NCI-H1092 (cell line): ENCODE measurements at places on chromosomes 1 and 21.

DNA sequence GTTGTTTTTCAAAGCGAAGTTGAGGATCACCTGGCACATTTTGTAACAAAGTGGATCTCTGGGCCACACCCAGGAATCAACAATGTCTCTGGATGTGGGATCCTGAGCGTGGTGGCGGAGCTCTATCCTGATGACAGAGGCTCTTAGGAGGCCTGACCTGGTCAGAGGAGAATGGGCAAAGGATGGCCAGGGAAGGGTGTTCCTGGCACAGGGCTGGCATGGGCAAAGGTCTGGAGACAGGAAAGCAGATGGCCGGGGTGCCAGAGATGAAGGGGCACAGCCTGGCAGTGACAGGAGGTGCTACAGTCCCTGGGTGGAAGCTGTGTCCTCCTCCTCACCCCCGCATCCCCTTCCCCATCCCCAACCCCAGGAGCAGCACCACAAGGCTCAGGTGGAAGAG, 20.0 kb upstream of the MFN2 start:
- DNase-seq: no peak

DNA sequence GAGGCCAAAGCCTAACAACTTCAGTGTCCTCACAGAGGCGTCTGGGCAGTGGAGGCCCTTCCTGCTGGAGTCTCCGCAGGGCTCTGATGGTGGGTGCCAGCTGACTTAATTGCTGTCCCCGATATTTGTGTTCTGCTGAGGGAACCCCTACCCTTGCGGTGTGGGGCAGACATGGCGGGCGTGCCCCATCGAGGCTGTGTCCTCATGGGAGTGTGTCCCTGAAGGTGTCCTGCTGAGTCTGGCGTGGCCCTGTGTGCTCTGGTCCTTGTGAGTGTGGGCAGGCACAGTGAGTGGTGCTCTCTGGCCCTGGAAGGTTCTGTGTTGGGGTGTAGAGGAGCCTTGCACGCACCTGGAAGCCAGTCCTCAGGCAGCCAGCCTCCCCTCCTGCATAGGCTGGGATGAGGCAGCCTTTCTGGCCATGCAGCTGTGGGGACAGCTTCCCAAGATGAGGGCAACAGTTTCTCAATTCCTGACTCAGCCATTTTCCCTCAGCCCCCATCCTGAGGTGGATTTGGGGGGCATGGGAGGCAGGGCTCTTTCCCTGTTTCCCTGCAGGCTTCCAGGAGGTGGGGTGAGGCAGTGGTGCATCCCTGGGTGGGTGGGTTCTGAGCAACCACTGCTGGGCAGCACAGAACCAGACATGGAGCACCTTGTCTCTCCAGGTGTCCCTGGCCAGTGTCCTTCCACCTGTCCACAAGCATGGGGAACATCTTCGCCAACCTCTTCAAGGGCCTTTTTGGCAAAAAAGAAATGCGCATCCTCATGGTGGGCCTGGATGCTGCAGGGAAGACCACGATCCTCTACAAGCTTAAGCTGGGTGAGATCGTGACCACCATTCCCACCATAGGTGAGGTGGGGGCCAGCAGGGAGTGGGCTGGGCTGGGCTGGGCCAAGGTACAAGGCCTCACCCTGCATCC, 6.5 kb downstream of the C1orf35 start:
- DNase-seq: no peak

GRCh38 chr1:241695246-241696171, 43.4 kb downstream of the WDR64 start:
- DNase-seq: no peak

DNA sequence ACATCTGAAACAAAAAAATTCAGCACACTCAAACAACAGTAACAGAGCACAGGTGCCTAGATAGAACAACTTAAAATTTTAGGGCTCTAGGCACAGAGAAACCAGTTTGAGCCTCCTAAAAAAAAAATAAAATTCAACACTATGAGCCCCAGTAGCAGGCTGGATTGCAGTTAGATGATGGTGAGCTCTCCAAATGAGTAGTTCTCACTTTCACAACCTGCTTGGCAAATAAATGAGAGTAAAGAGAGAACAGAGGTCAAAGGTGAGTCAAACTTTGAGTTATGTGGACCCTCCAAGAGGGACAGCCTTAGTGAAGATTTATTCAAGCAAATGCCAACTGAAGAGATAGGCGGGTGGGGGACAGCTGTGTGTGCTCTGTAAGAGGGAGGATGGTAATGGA, 3.6 kb downstream of the BEND5 start:
- DNase-seq: no peak

DNA sequence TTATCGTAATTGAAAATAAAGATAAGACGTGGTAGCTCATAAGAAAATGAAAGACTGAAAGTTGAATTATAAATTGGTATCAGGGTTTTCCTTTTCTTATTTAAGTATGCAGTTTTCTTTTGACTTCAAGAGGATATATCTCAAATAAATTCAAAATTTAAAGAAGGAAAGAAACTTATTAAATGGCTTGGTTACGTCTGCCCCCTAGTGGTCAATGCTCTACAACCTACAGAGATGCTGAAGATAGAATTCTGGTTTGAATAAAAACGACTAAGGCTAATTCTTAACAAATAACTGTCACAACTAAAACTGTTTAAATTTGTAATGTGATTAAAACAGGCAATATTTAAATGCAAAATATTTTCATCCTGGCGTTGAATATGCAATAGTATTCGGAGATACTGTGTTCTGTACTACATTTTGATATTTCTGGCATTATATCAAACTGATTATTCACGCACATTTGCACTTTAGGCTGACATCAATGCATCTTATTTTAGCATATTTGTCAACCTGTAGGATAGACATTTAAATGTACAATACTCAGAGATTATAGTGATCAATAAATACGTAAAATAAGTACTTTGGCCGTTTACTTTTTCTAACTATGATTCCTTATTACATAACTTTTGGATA, 26.8 kb downstream of the IFI44 start:
- DNase-seq: peak; percentile 4

DNA sequence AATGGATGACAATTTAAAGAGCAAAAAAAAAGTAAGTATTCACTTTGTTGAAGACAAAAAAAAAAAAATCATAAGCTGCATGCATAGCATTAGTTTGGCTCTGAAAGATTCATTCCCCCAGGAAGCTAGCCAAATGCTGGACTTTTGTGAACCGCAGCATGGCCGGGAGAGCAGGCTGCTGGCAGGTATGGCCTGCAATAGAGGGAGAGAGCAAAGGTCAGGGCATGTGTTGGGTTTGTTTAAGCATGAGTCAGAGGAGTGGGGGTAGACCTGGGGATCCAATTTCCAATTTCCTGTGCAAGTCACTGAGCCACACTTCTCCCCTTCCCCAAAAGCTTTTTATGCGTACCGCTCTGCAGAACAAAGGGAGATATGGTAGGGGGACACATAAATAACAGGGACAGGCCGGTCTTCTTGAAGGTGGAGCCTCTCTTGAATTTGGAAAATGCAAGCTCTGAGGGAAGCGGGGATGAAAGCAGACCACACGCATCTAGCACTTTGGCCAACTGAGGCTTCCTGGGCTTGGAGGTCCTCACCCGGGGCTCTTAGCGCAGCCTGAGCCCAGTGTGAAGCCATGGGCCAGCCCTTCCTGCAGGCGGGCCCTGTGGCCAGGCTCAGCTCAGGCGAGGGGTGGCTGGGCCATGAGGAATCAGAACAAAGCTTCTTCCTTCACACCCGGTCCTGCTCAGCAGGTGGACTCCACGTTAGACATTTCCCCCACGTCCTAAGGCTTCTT, 171.1 kb downstream of the TOMM20 start:
- DNase-seq: no peak

GRCh38 chr1:88327391-88328267, 356.4 kb upstream of the PKN2 start:
- no peak for DNase-seq
